CD4-positive, alpha-beta T cell treated with Interleukin-15 for 1 hour (primary cell): ENCODE measurements at places on chromosomes 3 and 15.

DNA sequence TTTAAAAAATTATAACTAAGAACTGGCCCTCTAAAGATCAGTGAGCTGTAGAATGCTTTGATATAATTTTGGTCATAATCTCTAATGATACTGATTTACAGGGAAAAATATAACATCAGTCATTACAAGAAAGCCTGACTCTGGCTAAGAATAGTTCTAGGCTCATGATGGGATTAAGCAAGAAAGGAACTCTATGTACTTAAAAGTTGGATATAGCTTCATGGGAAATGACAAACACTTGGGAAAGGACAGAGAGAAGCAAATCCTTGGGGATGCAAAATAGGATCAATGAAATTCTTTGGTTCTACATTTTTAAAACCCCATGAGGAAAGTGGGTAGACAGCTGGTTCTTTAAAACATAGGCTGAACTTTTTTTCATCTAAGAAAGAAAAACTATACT is 472.7 kb upstream of the NR2F2 start:
- DNase-seq: no peak

- no peak for DNase-seq
Observed at GRCh38 chr3:97901313-97902248, 70.7 kb downstream of the RIOX2 start.

- peak; percentile 42 for DNase-seq
Observed at GRCh38 chr3:17023006-17023664, 138.4 kb downstream of the PLCL2 start.

- DNase-seq: no peak
Observed at GRCh38 chr3:159030886-159031679, 229.2 kb downstream of the MFSD1 start.

DNA sequence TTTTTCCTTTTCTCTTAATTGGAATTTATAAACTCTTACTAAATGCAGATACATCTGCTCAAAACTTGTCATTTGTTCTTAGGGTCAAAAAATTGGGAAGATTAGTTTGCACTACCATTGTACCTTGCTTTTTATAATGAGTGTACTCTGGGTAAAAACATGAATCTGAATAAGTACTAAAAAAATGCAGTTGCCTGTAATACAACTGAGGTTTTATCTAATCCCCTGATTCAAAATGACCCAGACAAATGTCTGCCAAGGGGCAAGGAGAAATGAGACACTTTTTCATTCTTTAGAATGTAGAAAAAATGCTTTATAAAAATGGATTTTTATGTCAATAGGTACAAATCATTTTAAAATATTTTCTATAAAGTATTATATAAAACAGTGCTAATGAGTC is 42.4 kb downstream of the RASA2 start:
- no peak for DNase-seq

GRCh38 chr3:100803711-100804110 is 94.4 kb downstream of the TFG start:
- no peak for DNase-seq

- DNase-seq: no peak
Observed at GRCh38 chr3:12476238-12476897, 7.9 kb upstream of the TSEN2 start.

DNA sequence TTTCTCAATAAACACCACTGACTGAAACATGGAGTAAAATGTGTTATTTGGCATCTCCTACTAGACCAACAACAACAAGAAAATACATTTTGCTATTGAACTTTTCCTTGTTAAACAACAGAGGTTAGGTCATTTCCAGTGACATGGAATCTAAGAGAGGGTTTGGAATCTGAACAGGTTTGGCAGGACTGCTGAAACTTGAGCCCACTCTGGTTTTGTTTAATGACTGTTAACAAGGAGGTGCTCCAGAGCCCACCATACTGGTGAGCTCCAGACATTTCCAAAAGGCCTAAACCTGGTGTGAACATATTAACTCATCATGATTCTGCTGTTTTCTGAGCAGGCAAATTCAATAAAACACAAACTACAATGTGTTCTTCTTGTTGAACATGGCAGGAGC is 330.7 kb upstream of the TRIM42 start:
- DNase-seq: no peak

- DNase-seq: no peak
Observed at GRCh38 chr3:187750006-187750512, 4.8 kb upstream of the BCL6 start.

DNA sequence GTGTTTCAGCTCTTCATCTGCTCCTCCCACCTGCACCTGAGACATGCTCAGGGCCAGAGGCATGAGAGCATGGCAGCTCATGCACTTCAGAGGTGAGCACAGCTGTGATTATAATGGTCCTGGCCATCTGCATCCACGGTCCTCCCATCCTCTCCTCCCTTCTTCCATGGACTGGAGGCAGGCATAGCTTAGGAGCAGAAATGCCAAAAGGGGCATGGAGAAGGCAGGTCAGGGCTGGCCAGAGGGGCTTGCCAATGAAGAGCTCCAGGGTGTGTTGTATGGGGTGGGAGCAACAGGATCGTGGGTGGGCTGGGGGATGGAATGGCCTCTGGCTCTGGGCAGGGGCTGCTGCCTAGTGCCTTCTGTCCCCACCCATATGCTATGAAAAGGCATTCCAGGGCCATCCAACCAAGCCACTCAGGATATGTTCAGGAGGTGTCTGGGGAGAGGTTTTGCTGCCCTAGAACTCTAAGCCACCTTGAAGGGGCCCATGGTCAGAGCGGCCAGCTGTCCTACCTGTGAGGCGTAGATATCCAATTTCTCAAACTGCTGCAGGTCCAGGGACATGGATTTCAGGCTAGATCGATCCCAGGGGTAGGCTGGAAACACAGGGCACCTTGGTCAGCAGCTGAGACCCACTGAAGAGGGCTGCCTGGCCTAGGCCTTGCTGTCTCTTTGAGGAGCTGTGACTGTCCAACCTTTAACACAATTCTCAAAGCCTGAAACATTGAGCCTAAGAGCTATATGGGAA is 26.1 kb downstream of the KY start:
- no peak for DNase-seq

DNA sequence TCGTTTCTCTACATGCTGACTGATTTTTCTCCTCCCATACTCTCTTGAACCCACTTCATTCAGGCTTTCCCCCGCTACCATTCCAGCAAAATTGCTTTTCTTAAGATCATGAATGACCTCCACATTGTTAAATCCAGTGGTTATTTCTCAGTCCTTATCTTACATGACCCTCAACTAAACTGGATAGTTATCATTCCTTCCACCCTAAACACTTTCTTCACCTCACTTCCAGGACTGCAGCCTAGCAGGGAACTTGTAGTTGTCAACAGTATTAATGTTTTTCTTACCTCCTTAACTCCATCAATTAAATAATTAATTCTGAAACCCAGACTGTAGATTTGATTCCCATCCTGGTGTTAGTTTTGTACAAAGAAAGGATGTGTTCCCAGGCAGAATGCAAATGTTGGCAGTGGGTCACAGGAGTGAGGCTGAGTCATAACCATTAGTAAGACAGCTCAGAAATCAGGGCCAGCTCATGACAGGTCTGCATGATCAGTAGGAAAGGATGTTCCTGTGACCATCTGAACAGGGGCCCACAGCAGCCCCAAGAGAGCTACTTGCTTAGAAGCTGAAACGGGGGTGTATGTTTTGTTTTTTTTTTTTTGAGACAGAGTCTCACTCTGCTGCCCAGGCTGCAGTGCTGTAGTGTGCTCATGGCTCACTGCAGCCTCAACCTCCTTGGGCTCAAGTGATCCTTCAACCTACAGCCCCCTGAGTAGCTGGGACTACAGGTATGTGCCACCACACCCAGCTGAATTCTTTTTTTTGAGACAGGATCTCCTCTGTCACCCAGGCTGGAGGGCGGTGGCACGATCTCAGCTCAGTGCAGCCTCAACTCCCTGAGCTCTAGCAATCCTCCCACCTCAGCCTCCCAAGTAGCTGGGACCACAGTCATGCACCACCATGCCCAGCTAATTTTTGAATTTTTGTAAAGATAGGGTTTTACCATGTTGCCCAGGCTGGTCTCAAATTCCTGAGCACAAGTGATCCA is 9.1 kb downstream of the BCL2L10 start:
- DNase-seq: no peak

GRCh38 chr15:80563372-80563997 is 131.6 kb upstream of the ABHD17C start:
- DNase-seq: no peak

DNA sequence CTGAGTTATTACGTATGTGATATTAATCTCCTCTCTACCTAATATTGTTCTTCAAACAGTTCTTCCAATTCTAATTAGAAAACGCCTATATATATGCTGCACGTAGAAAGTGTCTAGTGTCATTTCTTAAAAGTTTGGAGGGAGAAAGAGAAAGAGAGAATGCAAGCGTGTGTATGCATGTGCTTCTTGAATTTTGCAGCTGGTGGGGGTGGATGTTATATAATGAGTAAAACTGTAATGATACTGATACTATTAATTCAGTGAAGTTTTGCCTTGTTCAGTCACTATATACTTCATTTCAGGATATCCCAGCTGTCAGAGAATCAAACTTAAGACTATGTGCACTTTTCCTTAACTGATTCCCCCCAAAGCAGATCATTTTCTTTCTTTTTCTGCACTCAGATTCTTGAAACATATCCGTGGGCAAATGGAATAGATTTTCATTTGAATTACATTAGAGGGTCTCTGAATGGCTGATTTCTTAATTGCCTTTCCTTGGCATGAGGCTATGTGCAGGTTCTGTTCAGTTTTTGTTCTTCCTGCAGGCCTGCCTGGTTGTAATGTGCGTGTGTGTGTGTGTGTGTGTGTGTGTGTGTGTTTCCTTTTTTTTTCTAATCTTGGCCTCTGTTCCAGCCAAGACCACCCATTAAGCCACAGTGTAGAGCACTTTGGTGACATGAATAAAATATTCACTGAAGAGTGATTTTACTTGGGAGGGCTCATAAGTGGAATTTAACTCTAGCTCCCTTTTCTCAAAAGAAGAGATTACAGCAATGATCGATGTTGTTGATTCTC is 617.5 kb downstream of the RBMS3 start:
- no peak for DNase-seq

DNA sequence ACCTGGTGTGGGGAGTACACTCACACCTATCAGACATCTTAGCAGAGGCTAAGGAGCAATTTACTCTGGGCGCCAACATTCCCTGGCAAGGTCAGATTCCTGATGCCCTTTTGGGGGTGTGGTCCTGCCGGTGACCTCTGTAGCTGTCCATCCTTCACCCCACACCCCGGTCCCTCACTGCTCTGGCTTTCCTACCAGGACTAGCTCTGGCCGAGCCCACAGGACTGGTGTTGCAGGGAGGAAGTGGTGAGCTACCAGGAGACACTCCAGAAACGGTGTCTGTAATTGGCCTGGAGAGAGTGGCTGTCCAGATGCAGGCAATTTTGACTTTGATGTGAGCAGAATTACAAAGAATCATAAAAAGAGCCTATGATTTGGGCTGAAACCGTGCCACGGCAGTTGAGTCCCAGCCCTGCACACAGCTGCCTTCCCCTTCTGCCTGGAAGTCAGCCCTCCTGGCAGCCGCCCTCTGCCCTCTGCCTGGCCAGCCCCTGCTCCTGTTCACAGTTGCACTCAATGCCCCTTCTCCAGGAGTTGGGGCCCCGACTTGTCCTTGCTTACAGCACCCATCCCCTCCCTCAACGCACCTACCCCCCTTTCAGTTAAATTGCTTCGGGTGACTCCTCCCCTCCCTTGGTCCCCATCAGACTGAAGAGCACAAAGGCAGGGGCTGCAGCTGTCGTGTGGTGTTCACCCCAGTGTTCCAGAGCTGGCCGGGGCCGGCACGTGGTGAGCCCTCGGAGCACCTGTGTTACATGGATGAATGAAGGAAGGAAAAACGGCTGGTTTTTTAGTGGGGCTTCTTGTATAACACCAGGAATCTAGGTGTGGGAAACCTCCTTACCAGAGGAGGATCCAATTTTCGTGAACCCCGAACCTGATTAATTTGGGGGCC is 80.2 kb upstream of the TPM1 start:
- DNase-seq: no peak

DNA sequence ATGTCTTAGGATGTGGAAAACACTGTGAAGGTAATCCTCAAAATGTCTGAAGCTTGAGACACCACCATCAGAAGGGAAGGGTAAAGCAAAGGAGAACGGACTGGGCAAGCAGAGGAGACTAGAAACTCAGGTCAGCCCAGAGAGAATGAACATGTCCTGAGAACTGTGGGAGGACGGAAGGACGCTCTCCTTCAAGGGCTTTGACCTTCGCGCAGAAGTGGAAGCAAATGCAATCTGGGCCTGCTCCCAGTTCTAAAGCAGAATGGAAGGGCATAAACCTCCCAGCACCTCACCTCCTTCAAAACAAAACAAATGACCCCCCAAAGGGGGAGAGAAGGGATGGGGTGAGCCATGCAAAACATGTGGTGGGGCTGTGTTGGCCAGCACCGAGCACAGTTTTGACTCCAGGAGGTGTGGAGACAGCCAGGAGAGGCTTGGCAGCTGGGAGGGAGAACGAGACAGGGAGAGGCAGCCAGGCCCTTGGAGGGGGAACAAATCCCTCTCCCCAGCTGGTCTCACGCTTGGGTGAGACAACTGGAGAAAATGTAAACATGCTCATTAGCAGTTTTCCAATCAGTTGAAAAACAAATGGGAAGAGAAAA is 222.4 kb upstream of the WNT5A start:
- no peak for DNase-seq

- DNase-seq: no peak
Observed at GRCh38 chr15:97081666-97082226, 751.2 kb downstream of the NR2F2 start.

DNA sequence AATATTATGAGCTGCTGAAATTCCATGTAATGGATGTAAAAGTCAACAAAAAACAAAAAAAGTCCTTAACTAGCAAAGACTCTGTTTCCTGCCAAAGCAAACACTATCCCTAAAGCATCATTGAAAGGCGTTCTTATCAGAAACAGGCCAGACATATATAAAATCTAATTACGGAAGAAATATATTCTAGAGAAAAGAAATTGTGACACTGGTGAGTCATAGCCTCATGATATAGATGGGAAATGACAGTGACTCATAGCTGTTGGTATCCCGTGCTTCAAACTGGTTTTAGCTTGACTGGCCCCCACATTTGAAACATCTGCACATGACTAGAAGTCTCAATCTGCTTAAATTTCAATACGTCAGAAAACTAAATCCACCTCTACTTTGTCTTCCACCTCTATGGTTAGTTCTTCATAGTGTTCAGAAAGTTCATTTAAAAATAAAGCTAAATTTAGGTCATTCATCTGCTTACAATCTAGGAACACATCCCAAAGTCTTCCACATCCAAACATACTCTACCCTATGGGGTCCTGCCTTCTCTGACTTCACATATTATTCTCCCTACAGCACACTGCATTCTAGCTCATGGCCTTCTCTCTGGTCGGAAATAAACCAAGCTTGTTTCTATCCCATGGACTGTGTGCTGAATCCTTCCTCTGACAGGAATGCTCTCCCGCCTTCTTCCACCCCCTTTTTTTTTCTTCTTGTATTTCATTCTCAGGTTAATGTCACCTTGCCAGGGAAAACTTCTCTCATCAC is 456.3 kb upstream of the ARRDC4 start:
- DNase-seq: no peak

DNA sequence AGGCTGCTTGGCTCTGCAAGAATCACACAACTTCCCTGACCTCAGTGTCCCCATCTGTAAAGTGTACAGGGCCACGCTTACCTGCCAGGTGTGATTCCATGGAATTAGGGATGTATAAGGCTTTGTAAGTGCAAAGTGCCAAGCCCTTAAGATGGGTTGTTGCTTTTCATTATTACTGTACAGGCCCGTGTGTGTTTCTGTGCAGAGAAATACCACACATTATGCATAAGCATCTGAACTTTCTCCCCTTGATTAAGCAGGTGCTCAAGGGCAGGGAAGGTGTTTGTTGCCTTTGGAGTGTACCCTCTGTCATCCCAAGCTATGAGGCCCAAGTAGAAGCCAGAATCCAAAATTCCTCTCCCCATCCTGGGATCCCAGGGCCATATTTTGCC is 13.6 kb upstream of the HRH1 start:
- DNase-seq: no peak
